ENCODE measurements at places on chromosomes 5 and 9.
A peak's percentile ranks its signal among the peaks of the same experiment; 100 is the strongest.

DNA sequence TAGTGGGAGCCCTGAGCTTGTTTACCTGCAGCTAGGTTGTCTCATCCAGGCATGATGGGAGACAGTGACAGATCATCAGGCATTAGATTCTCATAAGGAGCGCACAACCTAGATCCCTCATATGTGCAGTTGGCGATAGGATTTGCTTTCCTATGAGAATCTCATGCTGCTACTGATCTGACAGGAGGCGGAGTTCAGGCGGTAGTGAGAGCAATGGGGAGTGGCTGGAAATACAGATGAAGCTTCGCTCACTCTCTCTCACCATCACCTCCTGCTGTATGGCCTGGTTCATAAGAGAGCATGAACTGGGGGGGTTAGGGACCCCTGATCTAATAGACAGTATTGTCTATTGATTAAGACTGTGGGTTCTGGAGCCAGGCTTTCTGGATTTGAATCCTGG is 24.9 kb downstream of the SMAD5 start:
- DNase-seq, result no peak

- DNase-seq, result peak; percentile 25
These were observed 23.1 kb upstream of the NSMF start for GRCh38 chr9:137482094-137482781.

- no peak for DNase-seq
These were observed 141.3 kb downstream of the PSAT1 start for GRCh38 chr9:78438211-78438610.

DNA sequence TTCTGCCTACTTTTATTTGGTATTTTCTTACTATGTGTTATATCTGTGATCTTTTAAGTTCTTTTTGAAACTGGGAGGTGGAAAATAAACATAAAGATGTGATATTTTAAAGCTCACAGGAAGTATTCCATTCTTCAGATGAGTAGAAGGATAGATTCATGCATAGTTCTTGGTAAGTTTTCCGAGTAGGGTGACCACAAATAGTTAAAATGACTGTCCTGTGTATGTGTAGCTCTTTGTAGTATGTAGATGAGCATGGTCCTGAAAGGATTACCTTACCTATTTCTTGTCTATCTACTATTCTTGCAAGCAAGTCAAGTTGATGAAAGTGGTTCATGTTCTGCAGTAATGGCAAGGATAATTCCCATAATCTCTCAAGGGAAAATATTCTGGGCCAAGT is 47.7 kb downstream of the SRFBP1 start:
- DNase-seq, result no peak

DNA sequence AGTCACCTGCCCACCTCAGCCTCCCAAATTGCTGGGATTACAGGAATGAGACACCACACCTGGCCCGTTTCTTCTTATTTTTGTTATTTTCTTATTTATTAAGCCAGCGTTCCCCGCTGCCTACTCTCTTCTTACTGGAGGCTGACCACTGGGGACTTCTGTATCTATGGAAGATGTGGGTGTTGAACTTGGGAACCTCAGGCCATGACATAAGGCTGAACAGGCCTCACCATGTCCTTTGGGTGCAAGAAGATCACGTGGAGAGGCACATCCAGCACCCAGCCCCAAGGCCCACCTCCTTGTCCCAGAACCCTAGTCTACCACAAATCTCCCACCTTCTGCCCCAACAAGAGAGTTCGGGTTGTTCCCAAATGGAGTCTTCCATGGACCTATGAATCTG is 59.4 kb upstream of the NEK6 start:
- no peak for DNase-seq

DNA sequence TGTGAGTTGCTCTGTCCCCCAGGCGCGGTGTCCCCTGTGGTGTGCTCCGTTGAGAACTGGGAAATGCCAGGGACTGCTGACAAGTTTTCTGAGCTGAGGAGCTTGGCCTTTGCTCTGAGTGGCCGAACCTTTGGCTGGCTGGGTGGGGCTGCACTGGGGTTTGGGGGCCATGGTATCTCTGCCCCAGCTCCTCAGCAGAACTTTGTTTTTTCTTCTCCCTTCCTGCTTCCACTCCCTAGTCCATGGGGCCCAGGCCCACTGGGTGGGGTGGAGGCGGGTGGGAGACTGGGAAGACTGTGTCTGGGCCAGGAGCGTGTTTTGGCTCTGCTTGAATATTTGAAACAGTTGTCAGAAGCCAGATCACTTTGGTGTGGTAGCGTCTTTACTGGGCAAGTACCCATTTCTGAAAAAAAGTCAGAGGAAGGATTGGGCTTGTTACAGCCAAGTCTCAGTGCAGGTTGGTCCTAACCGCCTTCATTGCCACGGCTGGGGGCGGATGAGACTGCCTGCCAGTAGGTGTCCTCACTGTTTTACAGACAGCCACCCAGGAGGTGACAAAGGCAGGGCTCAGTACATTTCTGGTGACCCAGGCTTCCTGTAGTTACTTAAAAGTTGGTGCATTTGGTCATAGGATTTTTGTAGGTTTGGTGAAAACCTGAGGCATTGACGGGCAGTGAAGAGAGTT is 92.7 kb downstream of the DAB2IP start:
- peak; percentile 7 for DNase-seq

DNA sequence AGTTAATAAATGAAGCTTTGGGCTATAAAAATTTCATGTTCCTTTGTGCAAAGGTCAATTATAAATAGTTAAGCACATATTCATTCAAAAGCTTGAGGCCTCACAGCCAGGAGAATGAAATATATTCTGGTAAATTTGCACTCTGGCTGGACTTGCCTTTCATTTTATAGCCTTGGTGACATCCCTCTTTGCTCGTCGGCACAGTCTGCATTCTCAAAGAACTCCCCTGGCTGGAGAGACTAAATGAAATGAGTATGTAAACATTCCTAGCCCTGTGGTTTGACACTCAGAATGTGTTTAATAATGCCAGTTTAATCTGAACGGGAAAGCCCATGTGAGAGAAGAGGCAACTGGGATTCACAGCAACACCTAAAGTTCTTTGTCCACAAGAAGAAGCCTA is 285.6 kb downstream of the BRINP1 start:
- DNase-seq, result no peak

DNA sequence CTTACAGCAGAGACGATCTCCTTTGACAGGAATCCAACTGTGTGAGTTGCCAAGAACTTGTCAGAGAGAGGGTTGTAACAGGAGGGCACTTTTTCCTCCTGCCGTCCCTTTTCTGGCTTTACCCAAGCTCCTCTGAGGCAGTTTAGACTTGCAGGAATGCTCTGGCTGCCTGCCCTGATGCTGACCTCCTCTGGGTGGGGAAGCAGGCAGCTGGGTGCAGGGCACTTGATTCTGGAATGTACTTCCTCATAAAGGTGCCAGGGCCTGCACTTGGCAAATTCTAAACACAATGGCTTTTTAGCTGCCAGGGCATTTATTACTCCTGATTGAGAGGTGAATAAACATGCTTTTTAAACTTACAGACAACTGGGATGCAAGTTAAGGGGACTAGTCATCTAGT is 190.4 kb downstream of the EPB41L4A start:
- DNase-seq, result no peak

GRCh38 chr9:135790356-135790755 is 88.4 kb downstream of the KCNT1 start:
- no peak for DNase-seq

DNA sequence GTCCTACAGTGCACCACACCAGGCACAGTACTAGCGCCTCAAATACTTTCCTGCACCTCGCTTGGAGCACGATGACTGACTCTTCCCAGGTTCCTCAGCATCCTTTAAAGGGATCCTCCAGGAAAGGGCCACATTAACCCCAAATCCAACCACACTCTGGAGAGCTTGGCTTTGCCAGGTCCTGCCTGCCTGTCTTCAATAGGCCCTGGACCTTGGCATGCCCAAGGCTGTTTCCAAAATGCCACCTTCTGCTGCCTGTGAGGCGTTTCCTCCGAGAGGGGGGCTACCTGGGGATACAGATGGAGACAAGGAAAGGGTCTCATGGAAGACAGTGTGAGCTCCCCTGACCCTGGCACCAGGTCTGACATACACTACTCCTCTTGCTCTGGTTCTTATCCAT is 169.9 kb downstream of the DAB2IP start:
- DNase-seq, result no peak

DNA sequence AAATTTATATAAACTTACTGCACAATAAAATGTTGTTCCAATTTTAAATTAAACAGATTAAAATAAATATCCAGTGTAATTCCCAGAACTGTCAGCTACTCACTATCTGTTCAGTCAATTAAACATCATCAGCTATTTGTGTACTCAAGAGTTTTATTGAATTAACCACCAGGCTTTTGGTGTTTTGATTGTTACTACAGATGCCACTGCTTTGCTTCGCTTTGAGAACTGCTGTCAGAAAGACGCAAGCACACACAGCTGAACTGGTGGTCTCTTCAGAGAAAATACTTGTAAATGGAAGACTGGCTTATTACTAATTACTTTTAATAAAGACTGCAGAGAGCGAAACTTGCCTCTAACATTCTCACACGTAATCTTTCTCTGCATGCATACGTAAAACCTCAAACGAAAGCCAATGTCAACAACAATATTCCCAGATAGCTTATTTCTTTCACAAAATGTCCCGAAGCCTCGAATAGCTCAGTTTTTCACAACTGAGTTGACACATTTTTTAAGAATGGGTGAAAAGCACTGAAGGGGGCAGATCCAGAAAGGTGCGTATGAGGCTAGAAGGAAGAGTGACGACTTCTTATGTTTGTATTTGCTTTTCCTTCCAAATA is 259.6 kb upstream of the RPS23 start:
- no peak for DNase-seq

DNA sequence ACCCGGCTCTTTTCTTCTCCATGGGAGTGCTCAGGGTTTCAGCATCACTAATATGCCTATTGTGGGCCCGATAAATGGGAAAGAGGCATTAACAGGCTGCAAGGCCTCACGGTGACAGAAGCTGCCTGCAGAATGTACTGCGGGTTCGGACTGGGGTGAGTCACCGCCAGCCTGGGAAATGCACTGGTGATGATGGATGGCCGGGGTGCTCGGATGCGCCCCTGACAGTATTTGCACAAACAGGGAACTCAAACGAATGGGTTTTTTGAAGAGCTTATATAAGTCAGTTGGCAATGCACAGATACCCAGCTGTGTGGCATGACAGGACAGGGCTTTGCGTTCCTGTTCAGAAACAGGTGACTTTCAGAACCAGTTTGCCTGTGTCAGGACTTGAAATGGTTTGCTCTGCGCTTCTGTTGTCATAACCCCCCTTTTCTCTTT is 42.0 kb upstream of the PITX1 start:
- DNase-seq, result no peak

Measured in AML-193 (cell line).